ENCODE measurements at places on chromosomes 4 and X.

GRCh38 chrX:78753571-78753970 lies 6.1 kb downstream of the LPAR4 start:
- no peak for DNase-seq

- no peak for DNase-seq
Observed at GRCh38 chrX:129830494-129830893, 13.2 kb downstream of the ZDHHC9 start.

- no peak for DNase-seq
Observed at GRCh38 chrX:105822138-105823091, at the start of gene NRK. Gene NRK (plus strand): TSS chrX:105822539. CDS start chrX:105822846, 307 bp downstream.

DNA sequence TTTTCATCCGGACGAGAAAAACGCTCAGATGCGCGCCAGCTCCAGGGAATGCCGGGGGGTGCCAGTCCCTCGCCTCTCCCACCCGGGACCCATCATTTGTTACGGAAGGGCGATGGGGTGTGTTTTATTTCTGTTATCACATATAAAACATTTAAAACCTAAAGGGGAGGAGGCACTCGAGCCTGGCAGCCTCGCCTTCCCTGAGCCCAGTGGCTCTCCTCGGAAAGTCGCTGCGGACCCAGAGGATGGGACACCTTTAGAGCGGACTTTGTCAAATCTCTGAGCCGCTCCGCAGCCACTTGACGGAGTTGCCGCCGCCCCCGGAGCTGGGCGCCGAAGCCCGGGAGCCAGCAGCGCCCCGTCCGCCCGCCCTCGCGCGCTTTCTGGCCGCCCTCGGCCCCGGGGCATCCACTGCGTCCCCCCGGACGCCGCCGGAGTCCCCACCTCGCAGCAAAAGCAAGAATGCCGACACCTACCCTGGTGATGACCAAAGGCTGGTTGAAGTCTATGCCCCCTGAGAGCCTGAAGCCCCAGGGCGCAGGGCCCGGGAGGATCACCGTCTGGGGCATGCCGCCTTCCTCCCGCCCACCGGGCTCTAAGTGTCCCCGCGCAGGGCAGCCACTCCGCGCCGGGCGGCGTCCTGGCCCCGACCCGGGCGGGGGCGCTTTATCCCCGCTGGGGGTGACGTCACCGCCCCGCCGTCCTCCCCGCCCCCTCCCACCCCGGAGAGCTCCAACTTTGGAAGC lies at the start of gene PDLIM3:
Gene PDLIM3, minus strand, starts transcription at position 642 of the 746 bp plus-strand sequence. Its CDS starts 73 bp downstream, at position 569.
- peak; percentile 29 for DNase-seq

DNA sequence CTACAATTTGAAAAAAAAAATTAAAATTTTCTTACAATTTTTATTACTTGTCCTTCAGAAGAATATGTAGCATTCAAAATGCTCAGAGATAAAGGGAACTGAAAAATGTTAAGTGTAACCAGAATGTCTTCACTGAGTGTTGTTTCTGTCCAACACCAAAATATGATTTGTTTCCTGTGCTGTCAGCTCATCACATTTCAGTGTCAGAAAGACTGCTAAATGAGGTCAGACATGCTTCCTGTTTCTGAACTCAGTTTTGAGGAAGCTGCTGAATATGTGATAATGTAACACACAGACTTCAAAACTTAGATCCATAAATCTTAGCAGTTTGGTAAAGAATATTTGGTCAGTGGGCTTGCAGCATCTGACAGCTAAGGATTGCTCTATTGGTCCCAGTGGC lies 1849.7 kb downstream of the PCDH7 start:
- no peak for DNase-seq

GRCh38 chrX:14295426-14295825 lies 233.9 kb upstream of the GLRA2 start:
- no peak for DNase-seq

DNA sequence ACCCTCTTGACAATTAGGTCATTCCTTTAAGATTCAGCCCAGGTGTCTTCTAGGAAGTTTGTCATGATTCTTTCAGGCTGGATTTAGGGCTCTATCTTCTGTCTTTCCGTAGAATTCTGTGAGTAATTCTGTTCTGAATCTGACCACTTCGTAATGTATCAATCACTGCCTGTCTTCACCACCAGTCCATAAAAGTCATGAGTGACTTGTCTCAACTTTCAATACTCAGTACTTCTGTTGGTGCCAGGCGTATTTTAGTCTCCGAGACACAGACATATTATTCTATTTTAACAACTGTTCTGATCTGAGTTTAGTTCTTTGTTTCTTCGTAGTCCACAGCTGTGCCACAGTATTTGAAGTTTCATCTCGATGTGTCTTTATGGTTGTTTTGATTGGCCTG lies 310.7 kb downstream of the PPARGC1A start:
- no peak for DNase-seq

GRCh38 chr4:48602222-48602621 lies 112.2 kb downstream of the ZAR1 start:
- no peak for DNase-seq

- DNase-seq = no peak
Observed at GRCh38 chr4:3013839-3014350, 50.5 kb downstream of the GRK4 start.

GRCh38 chr4:54497947-54498346 lies 159.8 kb upstream of the KIT start:
- no peak for DNase-seq

DNA sequence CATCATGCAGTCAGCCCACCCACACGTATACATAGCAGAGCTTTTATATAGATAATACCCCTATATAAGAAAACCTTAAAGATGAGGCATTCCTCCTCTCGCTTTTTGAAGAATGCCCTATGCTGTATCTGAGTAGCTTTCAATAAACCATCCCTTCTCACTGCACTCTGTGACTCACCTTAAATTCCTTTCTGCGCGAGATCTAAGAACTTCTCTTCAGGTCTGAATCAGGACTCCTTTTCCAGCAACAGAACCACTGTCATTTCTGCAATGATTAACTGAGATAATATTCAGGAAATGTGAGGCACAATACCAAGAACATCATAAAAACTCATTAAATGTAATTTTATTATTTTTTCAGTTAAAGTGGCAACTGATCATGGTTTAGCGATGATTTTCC lies 76.4 kb upstream of the DCLK2 start:
- DNase-seq = no peak

DNA sequence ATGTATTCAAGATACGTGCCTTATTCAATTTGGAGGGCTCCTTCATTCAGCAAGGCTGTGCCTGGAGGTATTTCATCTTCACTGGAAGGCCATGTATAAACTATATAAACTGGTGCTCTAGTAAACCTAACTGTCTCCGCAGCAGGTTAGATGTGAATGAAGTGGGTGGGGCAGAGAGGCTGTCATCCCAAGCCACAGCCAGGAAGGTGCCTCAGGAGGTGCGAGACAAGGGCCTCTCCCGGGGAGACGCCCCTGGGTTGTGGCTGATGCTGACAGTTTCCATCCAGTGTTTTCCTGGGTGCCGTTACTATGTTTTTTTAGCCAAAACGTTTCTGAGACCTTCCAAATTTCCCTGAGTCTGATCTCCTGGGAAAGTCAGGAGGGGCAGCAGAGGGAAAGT lies 221.5 kb upstream of the RPL34 start:
- no peak for DNase-seq

GRCh38 chr4:85610450-85610849 lies 135.5 kb downstream of the ARHGAP24 start:
- DNase-seq = no peak

- DNase-seq = peak; percentile 90
Observed at GRCh38 chr4:8188743-8189550, 10.1 kb upstream of the SH3TC1 start.

DNA sequence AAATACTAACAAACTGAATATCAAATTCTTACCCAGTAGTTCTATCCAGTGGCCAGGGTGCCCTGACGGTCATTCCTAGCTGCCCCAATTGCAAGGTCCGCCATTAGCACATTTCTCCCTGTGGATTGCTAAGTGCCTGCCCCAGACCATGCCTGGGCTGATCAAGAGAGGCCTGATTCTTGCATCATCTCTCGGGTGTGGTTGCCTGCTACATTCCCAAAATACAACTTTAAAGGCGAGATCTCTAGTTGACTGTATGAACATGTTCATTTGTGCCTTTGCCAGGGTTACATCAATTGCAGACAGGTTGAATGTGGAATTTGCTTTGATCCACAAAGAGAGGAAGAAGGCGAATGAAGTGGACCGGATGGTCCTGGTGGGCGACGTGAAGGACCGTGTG lies 28.0 kb downstream of the PRPS2 start:
- no peak for DNase-seq

DNA sequence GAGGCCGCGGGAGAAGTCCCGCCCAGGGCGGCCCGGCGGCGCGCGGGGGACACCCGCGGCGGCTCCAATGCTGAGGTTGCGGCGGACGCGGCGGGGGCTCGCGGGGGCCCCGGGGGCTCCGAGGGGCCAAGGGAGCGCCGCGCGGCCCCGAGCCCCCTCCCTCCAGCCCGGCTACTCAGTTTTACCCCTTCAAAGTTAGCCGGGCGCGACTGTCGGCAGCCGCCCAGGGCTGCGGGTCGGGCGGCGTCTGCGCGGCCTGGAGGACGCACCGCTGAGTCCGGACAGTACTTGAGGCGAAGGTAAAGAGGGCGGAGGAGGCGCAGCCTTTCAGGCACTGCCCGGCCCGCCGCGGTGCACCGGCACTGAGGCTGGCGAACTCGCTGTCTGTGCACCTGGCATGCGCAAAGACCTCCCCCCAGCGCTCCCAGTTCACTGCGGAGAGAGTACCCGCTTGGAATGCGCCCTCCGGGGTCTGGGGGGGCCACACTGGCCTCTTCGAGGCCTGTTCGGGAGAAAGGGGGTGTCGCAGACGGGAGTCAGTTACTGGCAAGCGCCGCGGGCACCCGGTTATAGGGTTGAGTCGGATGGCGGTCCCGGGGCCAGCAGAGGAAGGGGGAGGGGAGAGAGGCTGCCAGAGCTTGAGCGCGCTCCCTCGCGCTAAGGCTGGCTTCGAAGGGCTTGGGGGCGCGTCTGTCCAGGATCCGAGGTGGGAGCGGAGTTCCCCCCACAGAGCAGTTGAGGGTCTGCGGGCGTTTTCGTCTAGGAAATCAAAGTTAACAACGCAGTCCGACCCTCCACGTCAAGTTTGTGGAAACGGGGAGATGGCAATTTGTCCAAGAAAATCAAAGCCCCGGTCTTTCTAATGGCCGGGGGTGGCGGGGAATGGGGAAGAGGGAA lies 1.1 kb downstream of the PCDH19 start:
- DNase-seq = no peak

DNA sequence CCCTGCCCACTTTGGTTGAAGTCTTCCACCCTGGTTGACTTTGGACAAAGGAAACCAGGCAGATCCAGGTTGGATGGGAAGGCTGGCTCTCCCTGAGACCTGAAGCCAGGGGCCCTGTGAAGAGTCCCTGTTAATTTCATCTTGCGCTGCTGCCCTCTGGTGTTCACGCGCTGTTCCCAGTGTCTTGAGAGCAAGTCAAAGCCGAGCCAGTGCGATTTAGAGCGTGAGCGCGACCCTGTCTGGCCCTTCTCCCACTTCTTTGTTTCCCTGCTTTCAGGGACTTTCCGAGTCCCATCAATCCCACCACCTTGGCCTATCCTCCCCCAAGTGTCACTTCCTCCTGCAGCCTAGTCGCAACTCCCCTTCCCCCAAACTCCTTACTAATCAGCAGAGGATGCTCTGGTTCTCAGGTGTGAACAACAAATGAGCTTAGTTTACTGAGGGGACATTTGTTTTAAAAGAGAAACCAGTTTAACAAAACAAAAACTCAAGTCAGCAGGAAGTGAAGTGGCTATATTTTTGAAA lies 25.8 kb upstream of the CHRNA9 start:
- DNase-seq = no peak

GRCh38 chrX:35819241-35819640 lies 21.1 kb downstream of the MAGEB16 start:
- DNase-seq = no peak

DNA sequence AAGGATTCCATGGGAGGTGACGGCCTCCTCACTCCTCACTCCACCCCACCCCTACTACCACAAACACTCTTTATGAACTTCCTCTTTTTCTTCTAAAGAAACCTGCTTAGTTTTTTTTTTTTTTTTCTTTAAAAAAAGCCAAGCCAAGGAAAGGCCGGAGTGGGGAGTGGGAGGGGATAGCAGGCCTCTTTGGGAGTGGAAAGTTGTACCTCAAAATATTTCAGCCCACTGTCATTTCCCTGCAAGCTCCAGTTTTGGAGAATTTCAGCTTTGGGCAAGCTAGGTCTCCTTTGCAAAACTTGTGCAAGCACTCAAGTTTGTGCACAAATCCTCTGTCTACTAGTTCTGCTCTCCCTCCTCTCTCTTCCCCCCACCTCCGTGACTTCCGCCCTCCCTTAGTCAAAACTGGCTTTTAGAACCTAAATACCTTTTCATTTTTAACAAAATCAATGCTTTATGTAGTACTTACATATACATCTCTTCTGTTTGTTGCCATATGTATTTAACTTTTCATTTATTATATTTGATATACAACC lies 512 bp upstream of the ANTXR2 start:
- DNase-seq = no peak

DNA sequence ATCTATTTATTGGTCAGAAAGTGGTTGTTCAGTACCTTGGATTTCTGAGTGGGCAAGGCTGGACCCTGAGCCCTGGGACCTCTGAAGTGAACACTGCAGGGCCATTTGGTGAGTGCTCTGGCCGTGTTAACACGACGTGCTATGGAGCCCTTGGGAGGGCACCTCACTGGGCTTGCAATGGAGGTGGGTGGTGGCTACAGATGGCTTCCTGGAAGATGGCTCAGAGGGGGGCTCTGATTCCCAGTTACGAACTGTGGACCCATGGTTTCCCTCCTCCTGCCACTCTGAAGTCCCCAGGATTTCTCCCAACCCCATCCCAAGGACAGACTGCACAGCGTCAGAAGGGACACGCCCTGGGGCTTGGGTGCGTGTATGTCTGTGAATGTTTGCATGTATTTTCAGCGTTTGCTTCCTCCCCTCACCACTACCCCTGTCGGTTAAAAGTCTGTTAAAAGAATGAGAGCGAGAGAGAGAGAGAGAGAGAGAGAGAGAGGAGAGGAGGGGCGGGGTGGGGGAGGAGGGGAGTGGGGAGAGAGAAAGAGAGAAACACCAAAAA lies 3.7 kb upstream of the RHOH start:
- no peak for DNase-seq

GRCh38 chrX:79444694-79445210 lies 77.6 kb upstream of the ITM2A start:
- DNase-seq = no peak

DNA sequence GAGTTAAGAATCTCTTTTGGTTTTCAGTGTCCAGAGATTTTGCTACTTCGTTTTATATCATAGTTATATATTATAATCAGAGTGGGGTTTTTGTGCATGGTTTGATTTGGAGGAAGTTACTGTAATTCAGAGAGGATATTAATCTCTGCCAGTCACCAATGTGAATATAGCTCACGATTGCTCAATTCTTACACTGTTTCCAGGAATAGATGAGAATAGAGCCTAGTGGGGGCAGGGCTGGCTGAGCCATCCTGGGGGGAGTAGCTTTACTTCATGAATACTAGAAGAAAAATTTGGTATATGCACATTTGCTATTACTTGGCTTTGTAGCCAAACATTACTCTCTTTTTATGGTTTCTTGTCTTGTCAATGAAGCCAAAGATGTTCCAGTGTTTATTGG lies 60.9 kb upstream of the TRPC3 start:
- DNase-seq = no peak

DNA sequence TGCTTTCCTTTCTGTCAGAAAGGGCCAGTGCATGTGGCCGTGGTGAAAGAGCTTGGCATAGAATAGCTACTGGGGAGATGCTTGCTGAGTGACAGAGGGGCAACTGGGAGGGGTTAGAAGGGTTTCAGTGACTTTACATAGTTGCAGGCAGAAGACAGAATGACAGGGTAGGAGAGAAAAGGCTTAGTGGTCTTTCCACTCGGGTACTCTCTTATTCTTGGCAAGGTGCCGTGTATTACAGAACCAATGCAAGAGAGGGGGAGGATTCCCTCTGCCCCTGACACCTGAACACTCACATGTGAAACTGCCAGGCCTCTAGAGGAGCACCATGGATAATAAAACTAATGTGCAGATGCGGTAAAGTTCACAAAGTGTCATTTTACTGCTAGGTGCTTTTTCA lies 228.2 kb downstream of the MGST2 start:
- DNase-seq = no peak

All from substantia nigra (tissue), 51 donors.